ENCODE measurements at places on chromosomes 6 and 20. TPM values are rescaled to one million over a fixed set of nuclear protein-coding genes. Genes with fewer than 3 reads are reported as not detected.

The BPIFB1 gene
- total RNA-seq, result not detected

The ZNF292 gene
- 8.9 TPM for total RNA-seq

The CST7 gene
- not detected for total RNA-seq

The DEK gene
- total RNA-seq, result 125 TPM

The CFAP61 gene
- total RNA-seq, result not detected

The BHLHE23 gene
- not detected for total RNA-seq

The CRISP2 gene
- not detected for total RNA-seq
